ENCODE measurements at places on chromosomes 3 and 15.

DNA sequence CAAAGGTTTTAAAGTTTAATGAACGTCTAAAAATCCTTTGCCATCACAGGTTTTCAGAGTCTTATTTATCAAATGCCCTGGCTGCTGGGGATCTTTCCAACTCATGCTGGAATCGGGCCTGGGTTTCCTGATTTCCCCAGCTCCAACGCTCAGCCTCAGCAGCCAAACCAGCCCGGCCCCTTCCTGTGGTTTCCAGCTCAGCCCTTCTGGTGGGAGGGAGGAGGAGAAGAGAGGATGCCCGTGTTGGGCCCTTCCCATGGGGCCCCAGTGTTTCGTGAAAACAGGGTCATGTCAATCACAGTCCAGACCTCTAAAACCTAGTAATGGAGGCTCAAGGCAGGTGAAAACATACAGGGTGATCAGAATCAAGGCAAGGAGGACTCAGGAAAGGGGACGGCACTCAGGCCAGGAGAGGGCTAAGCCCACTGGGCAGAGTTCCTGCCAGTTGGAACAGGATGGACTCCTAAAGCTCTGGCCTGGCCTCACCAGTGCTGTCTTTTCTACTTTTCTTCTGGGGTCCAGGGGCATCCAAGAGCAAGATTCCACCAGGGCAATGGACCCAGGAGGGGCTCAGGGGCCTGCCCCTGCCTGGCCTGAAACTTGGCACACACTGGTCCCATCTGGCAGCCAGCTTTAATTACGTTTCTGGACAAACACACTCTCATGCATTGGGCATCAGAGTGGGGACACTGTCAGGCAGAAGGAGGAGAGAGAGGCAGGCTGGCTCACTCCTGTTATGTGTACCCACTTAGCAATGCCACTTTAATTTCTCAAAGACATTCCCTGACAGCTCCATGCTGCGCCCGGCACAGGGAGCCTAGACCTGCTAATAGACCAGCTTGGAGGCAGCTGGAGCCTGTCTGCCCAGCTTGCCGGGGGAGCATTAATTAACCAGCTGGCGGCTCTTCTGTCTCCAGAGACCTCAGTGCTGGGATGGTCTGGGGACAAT lies 194.6 kb downstream of the FAM43A start:
- DNase-seq: no peak

- DNase-seq: no peak
Observed at GRCh38 chr3:2465842-2466241, 367.2 kb downstream of the CNTN4 start.

DNA sequence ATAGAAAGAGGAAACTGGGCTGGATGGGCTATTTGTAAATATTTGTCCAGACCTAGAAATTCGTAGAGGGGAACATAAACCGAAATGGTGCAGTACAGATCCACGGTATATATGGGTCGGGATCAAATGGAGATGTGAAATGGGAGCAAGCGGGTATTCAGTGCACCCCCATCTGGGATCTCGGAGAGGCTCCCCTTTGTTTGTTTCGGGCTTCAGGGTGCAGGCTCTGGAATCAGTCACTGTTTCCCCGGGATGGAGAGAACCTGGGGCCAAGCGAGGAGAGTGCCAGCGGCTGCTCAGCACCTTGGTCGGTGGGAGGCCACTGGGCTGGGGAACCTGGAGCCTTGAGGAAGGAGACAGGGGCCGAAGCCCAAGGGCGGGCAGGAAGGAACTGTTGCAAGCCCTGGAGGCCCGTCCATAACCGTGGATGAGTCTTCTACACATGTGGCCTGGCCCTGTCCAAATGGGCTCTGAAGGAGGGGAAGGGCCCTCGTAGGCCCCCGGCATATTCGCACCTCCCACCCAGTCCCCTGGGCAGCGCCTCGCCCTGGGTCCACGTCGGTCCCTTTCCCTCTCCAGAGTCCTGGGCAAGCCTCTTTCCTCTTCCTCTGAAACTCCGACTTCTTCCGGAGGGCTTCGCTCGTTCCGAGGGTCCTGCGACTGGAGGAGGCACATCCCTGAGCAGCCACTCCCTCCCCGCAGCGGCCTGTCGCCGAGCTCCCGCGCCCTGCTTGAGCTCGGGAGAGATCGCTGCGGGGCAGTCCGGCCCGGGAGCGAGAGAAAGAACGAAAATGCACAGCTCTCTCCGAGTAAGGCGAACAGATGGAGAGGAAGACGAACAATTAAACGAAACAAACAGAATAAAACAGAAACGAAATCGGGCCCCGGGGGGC lies 3.0 kb downstream of the ISL2 start:
- no peak for DNase-seq

- no peak for DNase-seq
Observed at GRCh38 chr3:55641964-55642363, 154.9 kb upstream of the WNT5A start.

- no peak for DNase-seq
Observed at GRCh38 chr15:80250614-80251427, 1.2 kb downstream of the CTXND1 start.

DNA sequence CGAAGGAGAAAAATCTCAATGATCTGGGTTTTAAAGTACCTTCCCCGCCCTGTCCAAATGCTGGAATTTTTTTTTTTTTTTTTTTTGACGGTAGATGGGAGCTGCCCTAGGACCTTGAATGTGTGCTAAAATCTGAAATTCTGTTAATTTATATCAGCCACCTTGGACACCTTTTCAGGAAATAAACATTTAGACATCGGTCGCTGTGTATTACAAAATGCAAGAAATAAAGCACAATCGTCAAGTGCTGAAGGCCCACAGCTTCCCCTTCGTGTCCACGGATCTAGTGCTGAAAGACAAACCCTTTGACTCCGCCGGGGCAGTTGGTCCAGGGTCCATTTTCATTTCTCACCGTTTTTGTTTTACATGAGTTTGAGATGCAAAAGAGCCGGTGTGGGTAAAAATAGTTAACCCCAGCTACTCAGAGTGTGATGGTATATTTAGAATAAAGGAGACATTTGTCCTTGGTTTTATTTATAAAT lies 90.2 kb upstream of the CHD2 start:
- no peak for DNase-seq

- no peak for DNase-seq
Observed at GRCh38 chr15:47414207-47414606, 303.1 kb upstream of the SEMA6D start.

GRCh38 chr15:70532531-70533186 lies 230.7 kb downstream of the UACA start:
- DNase-seq: no peak

GRCh38 chr3:72505539-72506405 lies 342.5 kb downstream of the SHQ1 start:
- no peak for DNase-seq

- no peak for DNase-seq
Observed at GRCh38 chr3:42988566-42988965, 9.5 kb downstream of the GASK1A start.

DNA sequence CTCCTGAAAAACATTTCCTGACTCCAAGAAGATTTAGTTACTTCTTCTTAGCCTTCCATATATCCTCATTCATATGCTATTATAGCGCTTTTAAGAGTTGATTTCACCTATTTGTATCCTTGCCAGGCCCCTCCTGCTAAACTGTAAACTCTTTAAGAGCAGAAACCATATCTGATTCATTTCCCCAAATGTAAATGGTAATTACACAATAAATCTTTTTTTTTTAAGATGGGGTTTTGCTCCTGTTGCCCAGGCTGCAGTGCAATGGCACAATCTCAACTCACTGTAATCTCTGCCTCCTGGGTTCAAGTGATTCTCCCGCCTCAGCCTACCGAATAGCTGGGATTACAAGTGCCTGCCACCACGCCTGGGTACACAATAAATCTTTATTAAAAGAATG lies 4.5 kb downstream of the DLEC1 start:
- no peak for DNase-seq

DNA sequence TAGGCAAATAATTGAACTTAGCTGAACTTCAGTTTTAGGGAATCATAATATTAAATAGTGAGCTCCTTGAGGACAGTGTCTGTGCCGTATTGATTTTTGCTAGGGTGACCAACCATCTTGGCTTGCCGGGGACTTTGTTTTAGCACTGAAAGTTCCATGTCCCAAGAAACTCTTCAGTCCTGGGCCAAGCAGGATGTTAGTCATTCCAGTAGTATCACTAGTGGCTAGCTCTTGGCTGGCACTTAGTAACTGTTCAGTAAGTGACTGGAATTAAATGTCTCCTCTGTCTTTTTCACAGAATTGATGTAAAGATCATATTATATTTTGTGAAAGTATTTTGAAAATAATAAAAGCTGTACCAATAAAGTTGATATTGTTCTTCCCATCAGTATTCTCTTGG lies 42.3 kb downstream of the RSRC1 start:
- no peak for DNase-seq

GRCh38 chr3:3189102-3189727 lies 9.7 kb upstream of the CRBN start:
- DNase-seq: no peak

DNA sequence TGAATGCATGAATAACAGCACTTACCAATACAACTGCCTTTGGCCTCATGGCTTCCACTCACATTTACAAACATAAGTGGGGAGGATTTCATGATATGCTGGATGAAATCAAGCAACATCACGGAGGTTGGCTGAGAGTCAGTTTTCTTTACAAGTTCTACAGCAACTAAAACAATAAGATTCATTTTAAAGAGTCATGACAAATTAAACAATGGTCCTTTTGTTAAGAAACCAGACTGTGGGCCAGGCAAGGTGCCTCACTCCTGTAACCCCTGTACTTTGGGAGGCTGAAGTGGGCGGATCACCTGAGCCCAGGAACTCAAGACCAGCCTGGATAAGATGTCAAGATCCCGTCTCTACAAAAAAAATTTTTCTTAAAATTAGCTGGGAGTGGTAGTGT lies 12.4 kb downstream of the ATR start:
- no peak for DNase-seq

GRCh38 chr15:66151809-66152208 lies 101.7 kb downstream of the MEGF11 start:
- no peak for DNase-seq

DNA sequence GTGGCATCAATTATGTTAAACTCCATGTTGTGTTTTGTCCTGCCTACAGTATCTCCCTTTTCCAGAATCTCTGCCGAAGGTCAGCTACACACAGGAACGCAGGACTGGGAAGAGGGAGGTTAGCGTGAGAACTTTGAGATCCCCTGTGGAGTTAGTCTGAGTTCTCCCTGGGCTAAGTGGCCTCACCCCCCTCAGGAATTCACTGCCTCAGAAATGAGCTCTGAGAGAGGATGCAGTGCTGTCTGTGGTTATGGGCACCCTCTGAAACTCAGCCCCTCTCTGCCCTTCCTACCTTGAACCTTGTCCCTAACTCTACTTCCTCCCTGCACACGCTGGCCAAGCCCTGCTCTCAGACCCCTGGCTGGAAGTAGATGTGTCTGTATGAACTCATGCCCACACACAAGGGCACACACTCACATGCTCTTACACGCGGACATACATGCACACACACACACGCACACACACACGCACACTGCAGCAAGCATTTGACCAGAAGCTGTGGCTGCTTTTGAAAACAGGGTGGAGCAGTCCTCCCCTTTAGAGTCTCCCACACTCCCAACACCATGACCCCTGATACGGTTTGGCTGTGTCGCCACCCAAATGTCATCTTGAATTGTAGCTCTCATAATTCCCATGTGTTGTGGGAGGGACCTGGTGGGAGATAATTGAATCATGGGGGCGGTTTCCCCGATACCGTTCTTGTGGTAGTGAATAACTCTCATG lies 5.3 kb upstream of the VIPR1 start:
- no peak for DNase-seq

- DNase-seq: no peak
Observed at GRCh38 chr3:19950316-19950715, 3.4 kb downstream of the RAB5A start.

GRCh38 chr15:61974118-61974517 lies 86.1 kb downstream of the VPS13C start:
- no peak for DNase-seq

GRCh38 chr3:17110660-17111396 lies 226.1 kb downstream of the PLCL2 start:
- no peak for DNase-seq

DNA sequence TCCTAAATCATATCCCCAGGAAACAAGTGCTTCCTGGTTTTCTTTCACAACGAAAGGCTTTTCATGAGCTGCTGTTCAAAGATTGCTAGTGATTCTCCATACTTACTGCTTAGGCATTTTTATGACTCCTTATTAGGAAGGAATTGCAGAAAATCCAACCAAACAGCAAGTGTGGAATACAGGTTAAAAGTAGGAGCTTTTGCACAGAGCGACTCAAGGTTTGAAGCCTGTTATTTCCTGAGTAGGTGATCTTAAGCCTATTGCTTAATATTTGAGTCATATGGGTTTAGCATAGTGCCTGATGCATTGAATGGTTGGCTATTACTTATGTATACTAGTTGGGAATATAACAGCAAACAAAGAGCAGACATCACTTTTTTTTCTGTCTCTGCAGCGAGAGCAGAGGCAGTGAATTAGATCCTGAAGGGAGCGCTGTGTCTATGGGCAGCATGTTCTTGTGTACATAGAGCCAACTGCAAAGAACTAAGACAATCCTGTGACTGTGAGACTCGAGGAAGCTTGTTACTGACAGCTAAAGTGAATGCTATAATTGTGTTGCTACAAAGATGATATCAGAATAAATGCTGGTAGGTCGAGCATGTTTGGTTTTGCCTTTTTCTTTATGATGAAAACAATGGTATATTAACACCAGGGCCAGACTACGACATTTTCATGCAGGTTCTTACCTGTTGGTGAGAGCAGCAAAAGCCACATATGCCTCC lies 6.3 kb downstream of the TM4SF1 start:
- DNase-seq: no peak
